ENCODE measurements at places on chromosomes 1 and 21. TPM values are rescaled to one million over a fixed set of nuclear protein-coding genes. Genes with fewer than 3 reads are reported as not detected.

- DNase-seq = no peak
Measured at GRCh38 chr1:220219865-220220698, 52.2 kb downstream of the RAB3GAP2 start.

- no peak for DNase-seq
Measured at GRCh38 chr21:42353623-42354022, 2.8 kb upstream of the TFF2 start.

GRCh38 chr1:117447661-117448060, 80.4 kb downstream of the MAN1A2 start:
- no peak for DNase-seq

- DNase-seq = peak; percentile 33
Measured at GRCh38 chr1:9822897-9823692, 670 bp downstream of the CLSTN1 start.

DNA sequence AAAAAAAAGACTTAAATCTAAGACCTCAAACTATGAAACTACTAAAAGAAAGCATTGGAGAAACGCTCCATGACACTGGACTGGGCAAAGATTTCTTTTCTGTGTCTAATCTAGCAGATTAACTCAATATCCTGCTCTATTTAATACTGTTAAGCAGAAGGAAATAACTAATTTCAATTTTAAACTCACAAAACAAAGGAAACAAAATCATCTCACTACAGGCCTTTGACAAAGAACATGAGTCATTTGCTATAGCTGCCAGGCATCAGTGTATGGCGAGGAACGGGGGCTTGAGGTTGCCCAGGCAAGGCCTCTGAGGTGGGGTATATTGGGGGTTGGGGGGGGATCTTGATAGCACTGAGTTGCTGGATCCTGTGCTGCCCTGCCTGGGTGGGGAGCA, 20.9 kb downstream of the SZT2 start:
- DNase-seq = no peak

- DNase-seq = no peak
Measured at GRCh38 chr21:29305068-29305467, 6.3 kb downstream of the BACH1 start.

DNA sequence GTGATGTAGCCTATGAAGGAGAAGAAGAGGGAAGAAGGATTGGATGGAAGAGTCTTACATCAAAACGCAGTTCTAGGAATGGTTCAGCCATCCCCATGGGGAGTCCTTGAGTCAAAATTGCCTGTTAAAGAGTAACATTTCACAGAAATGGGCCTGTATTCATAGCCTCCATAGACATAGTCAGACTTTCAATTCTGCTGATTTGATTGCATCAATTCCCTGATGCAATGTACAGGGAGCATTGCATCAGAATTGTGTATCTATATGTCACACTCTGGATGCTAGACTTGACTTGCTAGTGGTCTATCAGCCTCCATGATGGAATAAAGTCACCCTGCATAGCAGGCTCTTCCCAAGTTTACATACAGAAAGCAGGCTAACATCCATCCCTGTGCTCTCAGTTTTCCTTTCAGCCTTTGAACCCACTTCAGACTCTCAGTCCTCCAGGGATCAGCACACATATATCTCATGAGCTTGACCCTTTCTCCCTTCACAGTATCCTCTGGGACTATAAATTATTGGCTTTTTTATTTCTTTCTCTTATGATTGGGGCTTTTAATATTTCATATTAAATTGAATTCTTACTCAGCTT, 1111.7 kb upstream of the B3GALT2 start:
- no peak for DNase-seq

GRCh38 chr1:107691540-107691939, 273.4 kb downstream of the VAV3 start:
- no peak for DNase-seq

DNA sequence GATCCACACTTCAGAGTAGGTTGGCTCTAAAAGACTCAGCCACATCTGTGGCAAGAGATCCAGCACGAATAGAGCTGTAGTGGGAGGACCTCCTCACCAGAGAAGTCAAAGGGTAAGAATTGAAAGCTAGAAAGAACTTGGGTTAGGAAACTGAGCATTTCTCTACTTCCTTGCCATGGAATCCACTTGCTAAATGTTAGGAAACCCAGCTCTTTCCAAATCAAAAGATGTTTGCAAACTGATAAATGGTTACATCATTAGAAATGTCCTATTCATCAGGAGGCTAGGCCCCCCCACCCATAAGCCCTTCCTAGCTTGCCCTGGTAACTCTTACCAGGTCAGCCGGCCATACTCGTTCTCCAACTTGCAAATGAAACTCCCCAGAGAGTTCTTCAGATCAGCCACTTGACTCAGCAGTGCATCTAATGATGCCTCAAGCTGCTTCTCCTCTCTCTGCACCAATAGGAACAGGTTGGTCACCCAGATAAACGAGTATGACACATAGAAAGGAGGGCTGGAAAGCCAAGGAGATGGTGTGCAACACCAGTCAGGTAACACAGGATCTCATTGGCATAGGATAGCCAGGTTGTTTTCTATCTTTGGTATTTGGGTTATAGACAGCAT, 1.5 kb downstream of the MED8 start:
- DNase-seq = no peak

DNA sequence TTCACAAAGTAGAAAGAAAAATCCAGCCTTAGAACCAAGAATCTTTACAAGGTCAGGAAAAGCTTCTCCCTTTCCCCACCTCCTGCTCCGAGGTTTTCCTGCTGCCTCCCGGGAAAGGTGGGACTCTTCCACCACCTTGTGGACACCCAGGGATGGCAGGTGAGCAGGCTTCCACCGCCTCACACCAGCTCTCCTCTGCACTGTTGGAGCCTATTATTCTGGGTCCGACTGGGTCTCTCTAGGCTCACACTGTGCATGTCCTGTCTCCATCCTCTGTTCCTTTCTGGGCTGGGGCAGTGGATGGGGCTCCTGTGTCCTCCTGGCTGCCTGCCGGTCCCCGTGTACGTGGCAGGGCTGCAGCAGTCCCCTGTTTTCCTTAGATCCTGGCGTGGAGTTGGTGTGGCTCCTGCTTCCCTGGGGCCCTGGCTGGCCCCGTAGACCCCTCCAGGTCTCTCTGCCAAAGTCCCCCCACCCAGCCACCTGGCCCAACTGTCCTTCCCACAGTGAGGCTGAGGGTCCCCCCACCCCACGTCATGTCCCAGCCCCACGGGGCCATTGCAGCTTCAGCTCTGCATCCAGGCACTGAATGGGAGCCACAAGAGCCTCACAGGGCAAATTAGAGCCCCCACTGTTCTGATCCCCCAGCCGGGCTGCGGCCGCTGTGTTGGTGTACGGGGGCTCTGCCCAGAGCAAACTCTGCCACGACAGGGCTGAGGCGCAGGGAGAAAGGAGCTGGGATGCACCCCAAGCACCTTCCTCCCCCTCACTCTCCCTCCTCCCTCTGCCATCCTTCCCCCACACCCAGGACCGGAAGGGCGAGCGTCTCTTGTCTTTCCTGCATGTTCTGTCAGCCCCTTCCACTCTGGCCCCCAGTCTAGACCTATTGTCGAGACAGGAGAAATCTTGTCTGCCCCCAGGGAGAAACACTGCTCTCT, 3.3 kb upstream of the SLC45A1 start:
- DNase-seq = peak; percentile 86

DNA sequence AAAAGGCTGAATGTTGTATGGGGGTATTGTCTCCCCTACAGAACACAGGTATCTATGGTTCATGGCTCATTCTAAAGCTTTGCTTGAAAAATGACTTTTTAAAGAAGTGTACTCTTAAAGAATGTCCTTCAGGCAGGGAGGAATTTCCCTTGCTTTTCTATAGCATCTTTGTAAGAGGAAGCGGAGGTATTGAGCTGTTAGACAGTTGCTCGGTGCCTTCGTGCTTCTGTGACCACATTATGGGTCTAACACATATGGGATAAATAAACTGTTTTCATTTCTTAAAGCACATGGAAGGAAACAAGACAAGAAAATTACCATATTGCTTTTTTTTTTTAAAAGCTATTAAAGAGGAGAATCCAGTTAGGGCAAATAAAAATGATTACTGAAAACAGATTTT, 182.9 kb downstream of the NTNG1 start:
- no peak for DNase-seq

DNA sequence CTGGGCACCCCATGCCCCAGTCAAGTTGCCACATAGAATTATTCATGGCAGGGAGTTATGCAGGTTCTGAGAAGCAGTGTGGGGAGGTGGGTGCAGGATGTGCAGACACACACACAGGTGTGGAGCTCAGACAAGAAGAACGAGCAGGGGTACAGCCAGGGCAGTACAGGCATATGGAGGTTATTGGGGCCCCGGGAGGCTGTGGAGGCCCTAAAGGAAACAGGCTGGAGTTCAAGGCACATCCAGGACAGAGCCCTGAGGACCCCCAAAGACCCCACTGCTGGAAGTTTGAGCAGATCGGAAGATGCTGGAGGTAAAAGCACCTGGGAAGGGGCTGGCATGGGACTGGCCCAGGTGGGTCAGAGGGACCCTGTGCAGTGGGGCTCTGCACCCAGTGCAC, 171.3 kb downstream of the PSMG1 start:
- no peak for DNase-seq

GRCh38 chr1:208054485-208054884, 143.6 kb upstream of the CD34 start:
- DNase-seq = no peak

GRCh38 chr1:220217383-220217988, 54.8 kb downstream of the RAB3GAP2 start:
- no peak for DNase-seq

DNA sequence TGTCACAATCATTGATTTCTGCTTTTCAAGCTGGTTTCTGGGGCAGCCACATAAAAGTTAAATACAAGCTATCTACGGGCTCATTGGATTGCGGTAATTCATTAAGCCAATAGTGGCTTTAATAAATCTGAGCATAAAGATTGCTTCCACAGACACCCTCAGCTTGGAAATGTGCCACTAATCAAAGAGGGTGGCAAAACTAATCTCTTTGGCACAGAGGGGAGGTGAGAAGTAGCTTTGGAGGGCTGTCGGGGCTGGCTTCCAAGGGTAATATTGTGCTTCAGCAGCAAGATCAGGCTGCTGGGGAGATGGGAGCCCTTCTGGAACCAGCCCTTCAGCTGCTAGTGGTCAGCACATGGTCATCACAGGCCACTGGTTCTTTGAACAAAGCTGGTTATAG, 21.2 kb upstream of the KAZN start:
- no peak for DNase-seq

Gene PDZK1IP1
- not detected for total RNA-seq

Gene FCRL4
- total RNA-seq = not detected

Gene JTB
- 90.3 TPM for total RNA-seq

Gene RPL22
- total RNA-seq = 491 TPM
